Astrocyte of the spinal cord (primary cell): ENCODE measurements at places on chromosomes 13 and 19.

DNA sequence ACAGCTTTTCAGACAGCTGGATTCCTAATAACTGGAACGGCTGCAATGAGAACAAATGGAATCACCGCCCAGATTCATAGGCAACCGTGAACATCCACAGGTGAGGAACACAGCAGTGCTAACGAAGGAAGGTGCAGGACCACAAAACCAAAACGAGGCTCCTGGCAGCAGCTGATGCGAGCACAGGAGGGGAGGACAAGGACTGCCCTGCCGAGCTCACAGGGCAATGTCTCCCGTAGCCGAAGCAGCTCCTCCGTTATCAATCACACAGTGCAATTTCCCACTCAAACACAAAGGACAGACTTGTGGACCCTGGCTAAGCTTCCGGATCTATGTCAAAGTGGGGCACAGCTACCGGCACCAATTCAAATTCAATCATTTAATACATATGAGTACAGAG lies 70.6 kb downstream of the STK24 start:
- DNase-seq, result no peak

- no peak for DNase-seq
Measured at GRCh38 chr13:96741779-96742178, 252.5 kb downstream of the OXGR1 start.

DNA sequence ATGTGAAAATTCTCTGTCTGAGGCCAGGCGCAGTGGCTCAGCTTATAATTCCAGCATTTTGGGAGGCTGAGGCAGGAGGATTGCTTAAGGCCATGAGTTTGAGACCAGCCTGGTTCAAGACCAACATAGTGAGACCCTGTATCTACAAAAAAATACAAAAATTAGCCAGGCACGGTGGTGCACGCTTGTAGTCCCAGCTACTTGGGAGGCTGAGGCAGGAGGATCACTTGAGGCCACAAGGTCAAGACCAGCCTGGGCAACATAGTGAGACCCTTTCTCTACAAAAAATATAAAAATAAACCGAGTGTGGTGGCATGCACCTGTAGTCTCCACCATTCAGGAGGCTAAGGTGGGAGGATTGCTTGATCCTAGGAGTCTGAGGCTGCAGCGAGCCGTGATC lies 2.2 kb upstream of the FCGBP start:
- no peak for DNase-seq

DNA sequence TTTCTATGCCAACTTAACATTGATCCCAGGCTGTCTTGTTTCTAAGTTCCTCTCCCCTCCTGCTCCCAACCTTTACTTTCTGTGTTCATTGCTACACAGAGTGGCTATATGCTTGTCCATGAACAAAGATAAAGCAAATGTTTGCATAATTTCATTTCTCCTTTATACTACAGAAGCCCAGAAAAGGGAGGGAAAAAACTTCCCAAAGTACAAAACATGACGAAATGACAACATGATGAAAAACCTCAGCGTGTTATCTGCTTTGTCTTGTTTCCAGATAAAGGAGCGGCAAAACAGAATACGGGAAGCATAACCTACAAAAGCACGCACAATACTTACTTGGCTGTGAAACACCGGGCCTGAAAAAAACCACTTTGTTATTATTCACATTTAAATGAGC lies 336.8 kb downstream of the DNAJC15 start:
- DNase-seq, result no peak

DNA sequence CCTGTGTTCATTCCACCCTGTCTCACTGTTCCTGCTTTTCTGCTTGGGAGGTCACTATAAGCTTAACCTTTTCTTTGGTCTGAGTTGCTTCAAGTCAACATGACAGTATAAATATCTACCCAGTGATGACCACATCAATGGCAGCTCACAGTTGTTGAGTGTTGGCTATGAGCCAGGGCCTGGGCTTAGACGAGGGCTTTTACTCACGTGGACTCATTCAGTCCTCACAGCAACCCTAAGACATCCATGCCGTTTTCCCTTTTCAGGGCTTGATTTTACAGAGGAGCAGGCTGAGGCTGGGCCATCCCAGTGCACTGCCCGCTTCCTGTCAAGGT lies 10.2 kb upstream of the CCDC97 start:
- DNase-seq, result peak; percentile 91

GRCh38 chr13:38693641-38694040 lies 6.8 kb downstream of the FREM2 start:
- no peak for DNase-seq

GRCh38 chr19:32457571-32458158 lies 52.1 kb downstream of the DPY19L3 start:
- no peak for DNase-seq

GRCh38 chr13:108933061-108933460 lies 303.6 kb downstream of the MYO16 start:
- DNase-seq, result no peak

DNA sequence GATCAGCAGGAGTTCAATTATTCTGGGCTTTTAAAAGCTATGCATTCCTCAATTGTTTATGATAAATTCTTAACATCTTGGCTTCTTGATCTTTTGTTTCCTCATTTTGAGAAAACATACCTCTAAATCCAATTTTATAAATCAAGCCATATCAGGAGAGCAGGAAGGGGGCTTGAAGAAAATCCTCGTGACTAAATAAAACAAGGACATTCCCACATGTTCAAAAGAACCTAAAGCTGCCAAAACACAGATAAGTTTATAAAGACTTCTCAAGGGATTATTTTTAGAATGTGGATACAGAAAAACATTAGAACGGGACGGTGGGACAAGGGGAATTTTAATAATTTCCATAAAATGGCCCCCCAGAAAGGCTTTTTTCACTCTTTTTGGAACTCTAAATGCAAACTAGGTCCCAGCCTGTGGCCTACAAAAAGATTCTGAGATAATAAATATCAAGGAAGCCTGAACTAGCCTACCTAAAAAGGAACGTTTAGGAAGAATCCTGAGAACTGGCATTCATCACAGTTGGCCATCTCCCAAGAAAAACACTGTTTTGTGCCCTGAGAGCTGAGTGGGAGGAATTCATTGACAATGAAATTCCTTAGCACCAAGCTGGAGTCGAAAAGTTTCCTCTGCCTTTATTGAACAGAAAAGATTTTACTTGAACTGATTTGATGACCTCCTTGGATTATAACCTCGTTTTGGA lies 30.1 kb downstream of the ZAR1L start:
- peak; percentile 85 for DNase-seq

- no peak for DNase-seq
Measured at GRCh38 chr13:46403851-46404732, 17.0 kb upstream of the RUBCNL start.

DNA sequence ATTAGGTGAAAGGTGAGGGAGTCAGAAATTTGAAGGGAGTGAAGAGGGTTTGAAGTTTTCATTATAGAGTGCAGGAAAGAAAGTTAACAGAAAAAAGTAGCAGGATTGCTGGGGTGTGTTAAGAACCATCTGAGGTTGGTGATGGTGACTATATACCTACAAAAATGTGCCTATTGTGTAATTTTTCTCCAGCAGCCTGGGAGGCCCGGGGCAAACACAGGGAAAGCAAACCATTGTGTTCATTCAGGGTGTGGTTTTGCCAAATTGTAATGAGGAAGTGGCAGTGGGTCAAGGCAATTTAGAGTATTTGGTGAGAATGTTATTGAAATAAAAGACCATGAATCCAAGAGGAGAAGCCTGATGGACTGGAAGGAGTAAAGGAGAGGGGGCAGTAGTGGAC lies 8.2 kb upstream of the SUCLA2 start:
- DNase-seq, result peak; percentile 57

DNA sequence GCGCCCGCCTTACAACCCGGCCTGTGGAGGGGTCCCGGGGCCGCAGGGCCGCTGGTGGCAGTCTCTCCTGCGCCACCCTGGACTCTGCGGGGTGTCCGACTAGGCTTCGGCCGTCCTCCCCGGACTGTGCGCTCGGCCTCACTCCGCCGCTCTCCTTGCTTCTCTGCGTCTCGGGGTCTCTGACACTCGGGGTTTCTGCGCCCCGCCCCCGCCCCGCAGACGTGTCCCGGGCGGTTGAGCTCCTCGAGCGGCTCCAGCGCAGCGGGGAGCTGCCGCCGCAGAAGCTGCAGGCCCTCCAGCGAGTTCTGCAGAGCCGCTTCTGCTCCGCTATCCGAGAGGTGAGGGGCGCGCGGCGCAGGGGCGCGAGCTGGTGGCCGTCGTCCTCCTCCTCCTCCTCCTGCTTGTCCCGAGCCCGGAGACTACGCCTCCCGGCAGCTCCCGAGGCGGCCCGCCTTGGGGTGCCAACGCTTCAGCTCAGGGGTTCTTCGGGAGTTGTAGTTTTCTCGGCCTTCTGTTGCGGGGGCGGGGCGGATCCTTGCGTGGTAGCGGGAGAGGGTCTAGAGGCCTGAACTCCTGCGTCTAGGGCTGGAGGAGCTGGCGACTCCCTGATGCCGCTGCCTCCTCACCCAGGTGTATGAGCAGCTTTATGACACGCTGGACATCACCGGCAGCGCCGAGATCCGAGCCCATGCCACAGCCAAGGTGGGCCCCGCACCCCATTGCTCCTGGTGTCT lies 627 bp downstream of the LIN7B start:
- peak; percentile 57 for DNase-seq

DNA sequence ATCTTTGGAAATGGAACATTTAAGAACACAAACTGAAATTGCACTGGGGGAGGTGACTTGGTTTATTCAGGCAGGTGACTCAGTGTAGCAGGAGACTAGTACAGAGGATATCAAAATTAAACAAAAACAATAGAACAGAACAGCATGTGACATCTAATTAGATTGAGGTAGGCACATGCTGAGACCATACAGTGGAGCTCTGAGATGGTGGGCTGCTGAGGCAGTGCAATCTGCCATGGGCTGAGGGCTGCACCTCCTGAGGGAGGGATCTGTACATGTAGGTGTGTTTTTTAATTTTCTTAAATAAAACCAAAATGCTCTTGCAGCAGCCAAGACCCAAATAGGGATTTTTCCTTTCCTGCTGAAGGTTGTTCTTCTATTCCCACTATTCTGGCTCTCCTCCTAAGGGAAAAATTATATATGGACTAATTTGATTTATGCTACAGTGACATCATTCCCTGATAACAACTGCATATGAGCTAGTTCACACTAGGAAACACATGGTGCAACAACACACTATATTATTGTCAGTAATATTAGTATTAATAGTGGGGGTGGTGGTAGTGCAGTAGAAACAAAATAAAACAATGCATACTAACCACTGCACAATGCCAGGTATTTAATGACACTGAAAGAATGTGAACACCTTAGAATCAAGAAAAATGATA lies 48.0 kb downstream of the LNX2 start:
- no peak for DNase-seq

GRCh38 chr13:27403203-27403678 lies 21.2 kb upstream of the GTF3A start:
- DNase-seq, result peak; percentile 50

DNA sequence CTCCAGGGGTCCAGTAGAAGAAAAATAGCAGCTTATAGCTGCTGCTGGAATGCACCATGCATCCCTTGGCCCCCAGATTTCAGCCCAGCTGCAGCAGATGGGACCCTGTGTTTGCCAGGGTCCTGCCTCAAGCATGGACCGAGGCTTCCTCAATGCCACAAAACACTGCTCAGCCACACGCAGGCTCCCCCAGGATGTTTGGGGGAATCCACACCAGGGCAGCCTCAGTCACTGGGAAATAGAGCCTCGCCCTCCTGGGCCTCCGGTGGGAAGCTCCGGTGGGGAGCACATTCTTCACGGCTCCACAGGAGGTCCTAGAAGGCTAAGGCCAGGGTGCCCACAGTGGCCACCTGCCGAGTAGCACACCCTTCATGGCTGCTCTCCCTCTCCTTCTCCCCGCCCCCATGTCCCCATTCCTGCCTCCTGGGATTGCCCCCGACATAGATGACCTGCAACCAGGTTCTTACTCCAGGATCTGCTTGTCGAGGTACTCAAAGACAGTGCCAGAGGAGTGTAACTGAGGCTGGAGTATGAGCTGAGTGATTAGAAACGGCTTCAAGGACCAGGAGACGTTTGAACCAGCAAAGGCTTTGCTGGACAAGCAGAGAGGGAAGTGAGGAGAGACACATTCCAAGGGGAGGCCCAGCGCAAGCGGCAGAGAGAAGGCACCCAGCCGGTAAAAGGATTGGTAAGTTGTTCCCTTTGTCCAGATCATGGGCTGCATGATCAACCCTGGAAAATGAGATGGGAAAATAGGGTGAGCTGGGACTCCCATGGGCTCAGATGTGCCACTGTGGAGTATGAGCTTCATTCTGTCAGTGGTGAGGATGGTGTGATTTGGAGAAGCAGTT lies 110.7 kb upstream of the UQCRFS1 start:
- DNase-seq, result no peak

DNA sequence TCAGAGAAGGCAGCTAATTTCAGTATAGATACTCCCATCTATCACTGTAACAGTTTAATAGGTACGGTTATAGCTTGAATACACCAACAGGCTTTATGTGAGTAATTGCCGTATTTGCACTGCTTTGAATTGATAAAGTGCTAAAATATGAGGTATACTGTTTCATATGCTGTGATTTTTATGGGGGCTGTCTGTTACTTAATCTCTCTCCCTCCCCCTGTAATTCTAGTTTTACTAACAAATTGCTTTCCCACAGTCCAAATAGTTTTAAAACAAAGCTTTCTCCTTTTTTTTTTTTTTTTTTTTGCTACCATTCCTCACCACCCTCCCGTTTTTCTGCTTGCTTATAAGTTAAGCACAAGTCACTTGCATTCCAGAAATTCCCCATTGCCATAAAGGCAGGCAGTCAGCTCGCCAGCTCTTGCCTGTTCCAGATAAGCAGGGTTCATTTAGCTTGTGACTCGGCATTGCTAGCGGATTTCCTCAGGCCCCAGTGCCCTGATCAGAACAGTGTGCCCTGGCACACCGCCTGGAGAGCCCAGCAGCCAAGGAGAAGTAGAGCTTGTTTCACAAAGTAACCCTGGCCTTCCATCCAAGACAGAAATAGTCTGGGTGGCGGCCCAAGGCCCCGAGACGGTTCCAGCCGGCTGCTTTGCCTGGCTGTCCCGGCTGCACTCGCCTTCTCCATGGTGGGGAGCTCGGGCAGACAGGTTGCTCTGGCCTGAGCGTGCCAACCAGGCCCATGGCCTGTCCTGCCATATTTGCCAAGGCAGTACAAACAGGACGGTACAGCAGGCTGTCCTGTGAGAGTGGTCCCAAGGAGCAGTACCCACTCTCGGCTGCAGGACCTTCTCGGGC lies 43.5 kb upstream of the NPAS1 start:
- DNase-seq, result peak; percentile 96

GRCh38 chr19:20664901-20665781 lies 3.8 kb upstream of the ZNF626 start:
- no peak for DNase-seq

- no peak for DNase-seq
Measured at GRCh38 chr19:6222884-6223283, 56.9 kb downstream of the MLLT1 start.

DNA sequence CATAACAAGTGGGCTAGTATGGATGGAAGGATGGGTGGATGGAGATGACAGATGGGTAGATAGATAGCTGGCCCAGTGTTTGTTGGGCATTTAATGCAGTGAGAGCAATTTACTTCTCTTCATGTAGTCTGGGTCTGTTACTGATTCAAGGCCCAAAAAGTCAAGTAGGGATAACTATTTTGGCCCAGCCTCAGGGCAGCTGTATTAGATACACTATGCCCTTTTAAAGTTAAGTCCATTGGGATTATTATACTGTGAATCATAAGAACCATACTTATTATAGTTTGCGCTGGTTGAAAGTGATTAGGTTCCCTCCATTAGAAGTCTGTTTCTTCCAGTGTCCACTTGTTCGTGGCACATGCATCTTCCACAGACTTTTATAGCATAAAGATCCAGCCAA lies 4.7 kb downstream of the ITGBL1 start:
- DNase-seq, result no peak

- no peak for DNase-seq
Measured at GRCh38 chr13:101942535-101943157, 459.2 kb downstream of the FGF14 start.
